Keratinocyte (primary cell): ENCODE measurements at places on chromosomes 13 and 19. TPM values are rescaled to one million over a fixed set of nuclear protein-coding genes. Genes with fewer than 3 reads are reported as not detected.

Gene FRY
- 0.52 to 0.80 TPM (median 0.60 TPM) in 3 replicates for polyA plus RNA-seq

Gene DCT
- 0.04 to 0.08 TPM in 2 of 3 replicates, not detected in the other for polyA plus RNA-seq

Gene COMP
- polyA plus RNA-seq: 0.02 to 0.21 TPM in 2 of 3 replicates, not detected in the other

Gene LSR
- 51.3 to 101 TPM (median 79.2 TPM) in 3 replicates for polyA plus RNA-seq

Gene PRTN3
- not detected in 3 replicates for polyA plus RNA-seq
